Cortex of kidney (tissue), 1 donor: ENCODE measurements at places on chromosomes 11 and 22.

DNA sequence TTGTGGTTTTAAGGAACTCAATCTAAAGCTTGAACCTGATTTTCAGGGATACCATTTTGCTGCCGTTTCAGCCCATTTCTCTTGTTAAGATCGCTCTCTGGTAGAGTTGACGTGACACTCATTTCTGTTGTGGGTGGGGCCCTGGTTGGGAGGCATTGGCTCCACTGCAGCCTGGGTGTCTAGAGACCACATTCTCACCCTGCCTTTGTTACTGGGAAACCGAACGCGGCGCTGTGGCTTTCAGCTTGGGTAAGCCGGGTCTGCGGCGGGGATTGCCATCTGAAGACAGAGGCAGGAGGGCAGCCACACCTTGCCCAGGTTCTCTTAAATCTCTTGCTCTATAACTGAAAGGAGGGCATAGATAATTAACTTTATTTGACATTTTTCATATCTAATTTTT lies 3.2 kb downstream of the EHF start:
- DNase-seq = no peak

GRCh38 chr11:108538502-108538901 lies 40.3 kb upstream of the POGLUT3 start:
- DNase-seq = no peak

- DNase-seq = no peak
These were observed 87.0 kb downstream of the SCN3B start for GRCh38 chr11:123567466-123567865.

DNA sequence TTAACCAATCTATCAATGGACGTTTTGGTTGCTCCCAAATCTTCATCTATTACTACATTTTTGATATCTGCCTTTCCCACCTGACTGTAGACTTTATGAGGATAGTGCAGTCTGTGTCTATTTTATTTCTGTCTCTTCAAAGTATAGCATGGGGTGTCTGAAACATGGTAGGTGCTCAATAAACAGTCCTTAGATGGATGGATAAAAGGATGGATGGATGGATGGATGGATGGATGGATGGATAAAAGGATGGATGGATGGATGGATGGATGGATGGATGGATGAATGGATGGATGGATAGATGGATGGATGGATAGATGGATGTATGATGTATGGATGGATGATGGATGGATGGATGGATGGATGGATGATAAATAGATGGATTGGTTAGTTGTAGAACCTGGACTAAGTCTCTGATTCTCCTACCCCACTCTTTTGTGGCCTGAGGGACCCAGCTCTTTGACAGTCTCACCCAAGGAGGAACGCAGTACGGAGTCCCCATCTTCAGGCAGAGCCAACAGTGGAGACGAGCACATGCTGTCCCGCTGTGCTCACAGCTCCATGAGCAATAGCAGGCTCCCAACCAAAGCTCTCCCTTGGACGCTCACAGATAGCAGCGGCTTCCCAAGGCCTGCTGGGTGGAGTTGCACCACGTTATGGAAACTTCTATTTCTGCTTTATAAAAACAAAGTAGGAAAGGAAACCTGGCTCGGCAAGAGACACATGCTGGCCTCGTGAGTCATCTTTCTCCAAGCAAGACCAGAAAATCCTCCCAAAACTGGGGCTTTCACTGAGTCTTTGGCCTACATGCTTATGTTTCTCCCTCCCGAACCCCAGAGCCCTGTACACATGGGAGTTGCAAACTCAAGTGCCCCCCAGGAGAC lies 448.0 kb downstream of the MIAT start:
- DNase-seq = no peak

- DNase-seq = no peak
These were observed 1.8 kb upstream of the PPP1R14B start for GRCh38 chr11:64248578-64248977.

- no peak for DNase-seq
These were observed 959.1 kb downstream of the BRD1 start for GRCh38 chr22:48868554-48868953.

- no peak for DNase-seq
These were observed 208.4 kb downstream of the BRD1 start for GRCh38 chr22:49619301-49619700.

DNA sequence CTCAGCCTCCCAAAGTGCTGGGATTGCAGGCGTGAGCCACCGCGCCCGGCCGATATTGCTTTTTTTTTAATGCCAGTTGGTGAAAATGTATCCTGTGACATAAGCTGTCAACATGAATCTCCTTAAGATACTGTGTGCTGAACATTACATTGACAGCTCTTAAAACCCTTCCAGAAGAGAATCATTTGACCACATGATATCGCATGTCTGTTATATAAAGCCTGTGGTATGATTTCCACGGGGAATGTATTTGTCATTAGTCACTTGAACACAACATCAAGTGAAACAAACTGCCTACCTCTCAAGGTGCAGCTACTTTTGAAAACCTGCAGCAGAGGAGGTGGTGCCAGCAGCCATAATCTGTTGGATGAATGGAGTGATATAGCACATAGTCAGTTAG lies 67.0 kb downstream of the BCL2L13 start:
- DNase-seq = no peak

DNA sequence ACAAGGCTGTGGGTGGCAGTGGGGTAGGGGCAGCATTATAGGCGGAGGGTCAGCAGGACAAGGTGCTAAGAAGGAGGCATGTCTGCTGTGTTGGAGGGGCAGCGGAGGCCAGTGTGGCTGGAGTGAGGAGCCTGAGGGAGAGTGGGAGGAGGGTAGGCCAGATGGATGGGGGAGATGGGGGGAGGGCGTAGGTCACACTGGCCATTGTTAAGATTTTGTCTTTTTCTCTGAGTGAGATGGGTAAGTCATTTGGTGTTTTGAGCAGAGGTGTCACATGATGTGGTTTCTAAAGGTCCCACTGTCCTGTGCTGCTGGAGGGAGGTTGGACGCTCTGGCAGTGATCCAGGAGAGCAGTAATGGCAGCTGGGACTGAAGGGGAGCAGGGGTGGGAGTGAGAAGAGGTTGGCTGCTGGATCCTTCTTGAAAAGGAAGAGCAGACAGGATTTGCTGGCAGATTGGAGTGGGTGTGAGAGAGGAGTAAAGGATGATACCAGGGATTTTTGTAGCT lies 9.8 kb downstream of the PPP6R3 start:
- DNase-seq = no peak

- DNase-seq = no peak
These were observed 268.0 kb upstream of the ANO3 start for GRCh38 chr11:26063915-26064314.

DNA sequence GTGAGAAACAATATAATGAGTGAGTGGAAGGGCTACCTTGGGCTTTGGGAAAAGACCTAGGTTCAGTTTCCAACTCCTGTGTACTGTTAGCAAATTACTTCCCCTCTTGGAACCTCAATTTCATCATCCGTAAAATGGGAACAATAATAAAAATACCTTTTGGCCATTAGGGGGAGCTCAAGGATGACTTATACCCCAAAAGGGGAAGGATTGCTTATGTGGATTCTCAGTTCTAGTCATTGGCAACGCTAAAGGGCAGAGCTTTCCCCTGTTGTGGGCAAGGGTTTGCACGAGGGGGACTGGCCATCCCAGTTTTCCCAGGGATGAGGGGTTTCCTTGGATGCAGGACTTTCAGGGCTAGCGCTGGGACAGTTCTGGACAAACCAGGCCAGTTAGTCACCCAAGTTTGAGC lies 3.1 kb upstream of the COMMD9 start:
- no peak for DNase-seq

DNA sequence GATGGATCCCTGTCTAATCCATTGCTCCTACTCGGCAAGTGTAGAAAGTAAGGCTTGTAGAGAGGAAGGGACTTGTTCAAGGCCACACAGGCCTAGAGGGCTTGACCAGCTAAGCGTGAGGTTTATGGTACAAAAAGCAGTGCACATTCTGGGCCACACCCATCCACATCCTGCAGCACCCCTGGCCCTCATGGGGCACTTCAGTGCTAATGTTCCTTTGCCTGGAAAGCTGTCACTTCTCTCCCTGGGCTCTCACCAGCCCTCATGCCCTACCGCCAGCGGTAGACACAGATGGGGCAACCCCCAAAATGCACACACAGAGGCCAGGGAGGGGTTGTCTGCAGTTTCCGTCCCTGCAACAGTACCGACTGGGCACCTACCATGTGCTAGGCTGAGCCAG lies 7.1 kb upstream of the MGAT3 start:
- DNase-seq = no peak

DNA sequence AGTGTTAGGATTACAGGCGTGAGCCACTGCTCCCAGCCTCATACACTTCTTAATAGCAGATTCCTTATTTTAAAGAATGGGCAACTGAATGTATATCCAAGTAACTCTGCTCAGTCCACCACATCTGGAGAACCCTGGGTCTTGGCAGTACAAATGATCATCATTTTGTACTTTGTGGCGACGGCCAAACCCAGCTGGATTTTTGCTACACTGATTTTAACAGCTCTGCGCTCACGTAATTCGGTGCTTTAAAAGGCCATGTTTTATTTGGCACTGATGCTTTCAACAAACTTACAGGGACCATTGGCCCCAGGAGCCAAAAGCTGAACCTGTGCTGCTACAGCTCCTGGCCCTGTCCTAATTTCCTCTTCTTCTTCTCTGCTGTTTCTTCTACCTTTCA lies 60.8 kb upstream of the PDE3B start:
- DNase-seq = no peak
